ENCODE measurements at places on chromosomes 4 and X. TPM values are rescaled to one million over a fixed set of nuclear protein-coding genes. Genes with fewer than 3 reads are reported as not detected.
A peak's percentile ranks its signal among the peaks of the same experiment; 100 is the strongest.

DNA sequence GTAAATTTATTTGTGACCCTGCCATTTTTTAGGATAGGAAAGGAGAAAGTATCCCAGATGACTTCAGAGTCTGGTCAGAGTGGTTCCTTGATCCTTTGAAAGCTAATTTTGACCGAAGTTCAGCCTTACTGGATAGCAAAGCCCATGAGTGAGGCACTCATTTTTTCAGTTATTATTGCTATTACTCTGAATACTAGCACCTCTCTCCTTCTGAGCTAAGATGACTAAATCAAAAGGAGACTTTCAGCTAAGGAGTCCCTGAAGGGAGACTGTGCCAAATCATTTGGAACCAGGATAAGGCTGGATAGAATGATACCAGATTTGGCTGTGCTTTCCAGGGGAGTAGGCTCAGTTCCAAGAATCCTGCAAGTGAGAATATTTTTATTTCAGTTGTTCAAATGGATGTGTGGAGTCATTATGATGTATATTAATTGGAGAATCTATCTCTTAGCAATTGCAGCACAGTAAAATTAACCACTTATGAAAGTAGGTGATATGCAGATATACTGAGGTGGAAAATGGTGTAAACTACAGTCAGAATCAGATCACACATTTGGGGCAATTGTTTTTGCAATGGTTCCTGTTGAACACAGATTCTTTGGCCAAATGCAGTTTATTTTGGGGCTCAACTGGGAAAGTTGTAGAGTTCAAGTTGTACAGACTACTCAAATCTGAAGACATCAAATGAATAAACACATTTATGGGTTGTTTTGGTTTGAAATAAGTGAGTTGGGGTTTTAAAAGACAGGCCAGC is 1.2 kb downstream of the P2RY10 start:
- peaks cover 30% of the 10 kb centered on the region for H3K36me3 ChIP-seq
- H3K27me3 ChIP-seq: no peaks in the 10 kb centered on the region
- no peak for DNase-seq
- peak overlapping the region; percentile 96 for H3K27ac ChIP-seq

DNA sequence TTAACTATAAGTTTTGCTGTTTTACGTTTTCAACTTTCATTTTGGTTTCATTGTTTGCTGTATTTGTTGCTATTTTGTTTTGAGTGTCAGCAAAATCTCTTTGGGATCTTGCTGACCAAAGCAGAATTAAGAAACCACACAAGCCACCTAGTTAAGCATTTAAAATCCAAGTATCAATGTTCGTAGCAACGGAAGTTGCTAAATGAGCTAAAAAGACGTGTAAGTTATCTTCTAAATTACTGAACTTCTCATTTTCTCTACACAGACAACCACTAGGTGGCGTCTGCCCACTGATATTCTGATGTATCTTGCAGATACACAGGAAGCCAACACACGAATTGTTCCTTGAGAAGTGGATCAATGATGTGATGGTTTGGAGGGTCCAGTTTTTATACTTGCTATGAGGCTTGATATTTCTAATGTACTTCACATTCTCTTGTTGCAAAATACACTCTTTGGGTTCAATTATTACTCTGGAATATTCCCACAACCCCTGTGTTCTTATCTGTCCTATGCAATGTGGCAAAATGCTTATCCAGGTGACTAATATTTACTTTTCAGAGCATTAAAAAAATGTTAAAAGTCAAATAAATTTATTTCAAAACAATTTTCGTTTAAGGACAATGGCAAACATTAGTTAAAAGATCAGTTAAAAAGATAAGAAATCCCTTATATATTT is 250.5 kb downstream of the TECRL start:
- DNase-seq: peak; percentile 74
- no peaks in the 10 kb centered on the region for H3K27me3 ChIP-seq
- H3K4me3 ChIP-seq: no peak overlapping the region

The ZNF674 gene
- total RNA-seq: 2.6 TPM

The NOX1 gene
- total RNA-seq: not detected

The HS3ST1 gene
- not detected for total RNA-seq

The RNF128 gene
- not detected for total RNA-seq

The LANCL3 gene
- total RNA-seq: 0.21 TPM

- no peak overlapping the region for H3K4me3 ChIP-seq
- H3K27ac ChIP-seq: no peak overlapping the region
- H3K36me3 ChIP-seq: peaks cover under 1% of the 10 kb centered on the region
- H3K27me3 ChIP-seq: no peaks in the 10 kb centered on the region
- DNase-seq: no peak
- H3K4me1 ChIP-seq: peaks cover 45% of the 10 kb centered on the region
These were observed 637.6 kb downstream of the MID1IP1 start for GRCh38 chrX:39438603-39439602.

DNA sequence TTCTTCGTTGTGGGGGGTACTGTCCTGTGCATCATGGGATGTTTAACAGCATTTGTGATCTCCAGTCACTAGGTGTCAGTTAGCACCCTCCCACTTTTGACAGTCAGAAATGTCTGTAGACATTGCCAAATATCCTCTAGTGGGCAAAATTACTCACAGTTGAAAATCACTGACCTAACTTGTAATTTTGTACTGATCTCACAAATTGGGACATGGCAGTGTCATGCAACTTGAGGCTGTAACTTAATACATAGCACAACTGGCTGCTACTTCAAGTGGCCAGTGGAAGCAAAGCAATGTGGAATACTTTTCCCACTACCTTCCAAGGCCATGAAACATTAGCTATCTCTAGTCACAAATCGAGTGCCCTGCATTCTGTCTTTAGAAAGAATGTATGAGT is 23.2 kb upstream of the TSPAN7 start:
- no peak overlapping the region for H3K4me3 ChIP-seq
- H3K27me3 ChIP-seq: no peaks in the 10 kb centered on the region
- no peaks in the 10 kb centered on the region for H3K4me1 ChIP-seq
- no peak overlapping the region for H3K27ac ChIP-seq
- no peak for DNase-seq
- H3K36me3 ChIP-seq: no peaks in the 10 kb centered on the region

GRCh38 chr4:146790515-146790914 is 151.8 kb downstream of the POU4F2 start:
- H3K4me1 ChIP-seq: no peaks in the 10 kb centered on the region
- no peak overlapping the region for H3K27ac ChIP-seq
- H3K36me3 ChIP-seq: no peaks in the 10 kb centered on the region
- no peak for DNase-seq
- no peak overlapping the region for H3K4me3 ChIP-seq
- H3K27me3 ChIP-seq: peaks cover 9% of the 10 kb centered on the region

DNA sequence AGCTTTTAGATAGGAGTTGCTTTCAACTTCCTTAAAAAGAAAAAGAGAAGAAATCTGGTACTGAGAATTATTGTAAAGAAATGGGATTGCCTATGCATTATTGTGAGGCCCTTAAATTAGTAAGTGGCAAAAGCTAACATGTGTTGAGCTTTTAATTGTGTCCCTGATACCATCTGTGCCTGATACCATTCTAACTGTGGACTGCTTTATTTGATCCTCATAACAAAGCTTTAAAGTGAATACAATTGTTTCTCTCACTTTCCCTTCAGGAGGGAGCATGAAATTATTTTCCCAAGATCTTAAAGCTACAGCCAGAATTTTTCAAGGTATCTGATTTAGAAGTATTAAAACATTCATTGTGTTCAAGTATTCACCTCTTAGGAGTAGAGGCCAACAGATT is 9.9 kb downstream of the KCTD8 start:
- H3K27ac ChIP-seq: no peak overlapping the region
- H3K4me3 ChIP-seq: no peak overlapping the region
- H3K27me3 ChIP-seq: peaks cover 4% of the 10 kb centered on the region
- H3K4me1 ChIP-seq: no peaks in the 10 kb centered on the region
- H3K36me3 ChIP-seq: no peaks in the 10 kb centered on the region

GRCh38 chr4:40421839-40422708 is 86.9 kb downstream of the CHRNA9 start:
- no peaks in the 10 kb centered on the region for H3K4me1 ChIP-seq
- H3K36me3 ChIP-seq: no peaks in the 10 kb centered on the region
- no peaks in the 10 kb centered on the region for H3K27me3 ChIP-seq
- H3K27ac ChIP-seq: no peak overlapping the region
- DNase-seq: no peak

GRCh38 chr4:3368334-3368733 is 73.4 kb upstream of the HGFAC start:
- H3K27me3 ChIP-seq: peaks cover 19% of the 10 kb centered on the region
- peaks cover 47% of the 10 kb centered on the region for H3K4me1 ChIP-seq
- H3K4me3 ChIP-seq: no peak overlapping the region

The RBM47 gene
- 3.2 TPM for total RNA-seq

- DNase-seq: peak; percentile 9
- H3K27ac ChIP-seq: no peak overlapping the region
- no peak overlapping the region for H3K4me3 ChIP-seq
- H3K4me1 ChIP-seq: peaks cover 3% of the 10 kb centered on the region
- H3K27me3 ChIP-seq: no peaks in the 10 kb centered on the region
These were observed 36.6 kb downstream of the MYOZ2 start for GRCh38 chr4:119172223-119172622.

The NEUROG2 gene
- total RNA-seq: not detected

DNA sequence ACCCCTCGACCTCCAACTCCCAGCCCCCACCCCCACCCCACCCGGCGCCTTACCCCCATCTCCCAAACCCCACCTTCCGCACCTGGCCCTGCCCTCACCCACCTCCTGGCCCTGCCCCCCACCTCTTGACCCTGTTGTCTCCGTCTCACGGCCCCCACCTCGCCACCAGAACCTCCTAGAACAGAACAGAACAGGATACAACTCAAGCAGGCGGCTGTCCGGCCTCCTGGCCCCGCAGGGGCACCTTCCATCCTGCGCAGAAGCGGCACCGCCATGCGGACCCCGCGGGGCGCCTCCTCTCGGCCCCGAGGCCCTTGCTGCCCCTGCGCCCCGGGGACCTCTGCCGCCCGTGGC is 354 bp downstream of the CTAG2 start:
- no peaks in the 10 kb centered on the region for H3K36me3 ChIP-seq
- H3K27ac ChIP-seq: no peak overlapping the region
- no peaks in the 10 kb centered on the region for H3K4me1 ChIP-seq
- DNase-seq: no peak

The ARL13A gene
- not detected for total RNA-seq

GRCh38 chrX:38973322-38973721 is 172.1 kb downstream of the MID1IP1 start:
- no peak overlapping the region for H3K4me3 ChIP-seq
- H3K27me3 ChIP-seq: no peaks in the 10 kb centered on the region
- H3K36me3 ChIP-seq: no peaks in the 10 kb centered on the region
- no peak overlapping the region for H3K27ac ChIP-seq
- peaks cover 7% of the 10 kb centered on the region for H3K4me1 ChIP-seq

GRCh38 chrX:150352114-150352513 is 11.0 kb upstream of the MAMLD1 start:
- no peak overlapping the region for H3K4me3 ChIP-seq
- no peaks in the 10 kb centered on the region for H3K4me1 ChIP-seq
- H3K27me3 ChIP-seq: no peaks in the 10 kb centered on the region
- H3K27ac ChIP-seq: no peak overlapping the region
- no peaks in the 10 kb centered on the region for H3K36me3 ChIP-seq

GRCh38 chr4:6988016-6988715 is 55.0 kb upstream of the TADA2B start:
- no peak for DNase-seq
- peak overlapping the region; percentile 93 for H3K27ac ChIP-seq
- no peaks in the 10 kb centered on the region for H3K27me3 ChIP-seq

The IL13RA1 gene
- total RNA-seq: 0.81 TPM

- no peak overlapping the region for H3K27ac ChIP-seq
- no peak overlapping the region for H3K4me3 ChIP-seq
- H3K27me3 ChIP-seq: no peaks in the 10 kb centered on the region
- H3K4me1 ChIP-seq: peaks cover 36% of the 10 kb centered on the region
- no peaks in the 10 kb centered on the region for H3K36me3 ChIP-seq
- DNase-seq: no peak
These were observed 179.4 kb downstream of the QDPR start for GRCh38 chr4:17332478-17332877.

DNA sequence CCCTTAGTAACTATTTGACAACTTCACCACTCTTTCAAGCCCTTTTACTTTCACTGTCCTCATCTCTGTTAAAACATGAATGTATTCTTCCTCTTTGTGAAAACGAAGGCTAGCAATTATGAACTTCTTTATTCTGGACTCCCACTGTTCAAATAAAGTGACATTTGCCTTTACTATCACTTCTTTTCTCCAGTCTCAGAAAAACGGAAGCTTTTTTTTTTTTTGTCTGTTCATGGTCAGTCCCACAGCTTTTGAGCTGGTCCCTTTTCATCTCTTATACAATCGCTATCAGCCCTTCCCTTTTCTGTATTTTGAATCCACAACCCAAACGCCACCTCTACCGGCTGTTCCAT is 327.7 kb downstream of the DKK2 start:
- DNase-seq: no peak
- no peaks in the 10 kb centered on the region for H3K4me1 ChIP-seq
- H3K27ac ChIP-seq: no peak overlapping the region
- H3K27me3 ChIP-seq: no peaks in the 10 kb centered on the region
- H3K4me3 ChIP-seq: no peak overlapping the region

DNA sequence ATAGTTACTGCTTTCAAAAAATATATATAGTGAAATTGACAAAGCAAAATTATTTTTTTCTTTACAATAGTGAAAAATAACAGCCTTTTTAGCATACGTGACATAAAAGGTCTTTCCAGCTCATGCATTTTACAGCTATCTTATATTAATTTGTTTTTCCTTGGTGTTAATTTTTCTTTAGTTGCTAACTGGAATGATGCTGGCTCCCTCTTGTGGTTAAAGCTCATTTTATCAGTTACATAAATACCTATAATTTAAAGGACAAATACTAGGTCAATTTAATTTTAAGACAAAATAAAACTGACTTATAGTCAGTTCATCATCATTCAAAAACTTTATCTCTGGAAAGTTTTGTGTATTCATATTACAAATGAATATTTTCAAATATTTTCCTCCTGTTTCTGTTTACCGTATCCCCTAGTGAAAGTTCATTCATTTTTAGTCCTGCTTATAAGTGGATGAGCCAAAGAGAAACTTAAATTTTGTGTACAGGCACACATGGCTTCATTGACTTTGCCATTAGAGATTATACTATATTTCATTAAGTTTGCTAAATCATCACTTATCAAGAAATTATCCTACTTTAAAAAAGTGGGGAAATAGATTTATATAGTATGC is 9.9 kb upstream of the ANAPC4 start:
- no peaks in the 10 kb centered on the region for H3K4me1 ChIP-seq
- DNase-seq: no peak
- no peaks in the 10 kb centered on the region for H3K27me3 ChIP-seq
- peaks cover 3% of the 10 kb centered on the region for H3K36me3 ChIP-seq
- H3K27ac ChIP-seq: no peak overlapping the region

- no peaks in the 10 kb centered on the region for H3K4me1 ChIP-seq
- peak; percentile 32 for DNase-seq
- H3K27ac ChIP-seq: no peak overlapping the region
- H3K36me3 ChIP-seq: no peaks in the 10 kb centered on the region
- H3K27me3 ChIP-seq: no peaks in the 10 kb centered on the region
- no peak overlapping the region for H3K4me3 ChIP-seq
These were observed 70.2 kb downstream of the CLDN22 start for GRCh38 chr4:183249854-183250253.

The PLS3 gene
- total RNA-seq: 3.1 TPM

DNA sequence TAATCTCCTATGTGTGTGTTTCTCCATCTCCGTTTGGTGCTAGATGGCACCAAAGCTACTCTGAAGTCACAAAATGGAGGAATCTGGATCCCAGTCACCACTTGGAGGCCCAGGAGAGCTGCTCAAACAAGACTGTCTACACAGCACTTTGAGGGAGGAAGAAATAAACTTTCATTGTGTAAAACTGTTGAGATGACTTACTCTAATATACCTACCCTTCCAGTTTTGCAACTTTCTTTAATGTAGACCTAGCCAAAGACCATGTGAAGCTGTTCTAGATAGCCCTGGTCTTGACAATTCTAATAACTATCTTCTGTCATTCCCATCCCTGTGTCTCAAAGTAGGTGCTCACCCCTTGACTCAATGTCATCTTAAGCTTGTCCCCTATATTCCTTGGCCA is 52.8 kb upstream of the TAB3 start:
- no peak for DNase-seq
- no peaks in the 10 kb centered on the region for H3K36me3 ChIP-seq

The MAMLD1 gene
- total RNA-seq: 1.5 TPM

The FAM193A gene
- 22.1 TPM for total RNA-seq

Data from activated CD4-positive, alpha-beta T cell treated with anti-CD3 and anti-CD28 coated beads for 36 hours (primary cell).